ENCODE measurements at places on chromosomes 1 and 21.

- DNase-seq: no peak
Measured at GRCh38 chr21:41216486-41216885, 48.5 kb downstream of the BACE2 start.

- no peak for DNase-seq
Measured at GRCh38 chr1:59432531-59433439, 135.9 kb downstream of the FGGY start.

GRCh38 chr1:39144924-39145323 lies 59.6 kb upstream of the MACF1 start:
- DNase-seq: no peak

GRCh38 chr1:94698356-94698755 lies 121.8 kb upstream of the SLC44A3 start:
- no peak for DNase-seq

DNA sequence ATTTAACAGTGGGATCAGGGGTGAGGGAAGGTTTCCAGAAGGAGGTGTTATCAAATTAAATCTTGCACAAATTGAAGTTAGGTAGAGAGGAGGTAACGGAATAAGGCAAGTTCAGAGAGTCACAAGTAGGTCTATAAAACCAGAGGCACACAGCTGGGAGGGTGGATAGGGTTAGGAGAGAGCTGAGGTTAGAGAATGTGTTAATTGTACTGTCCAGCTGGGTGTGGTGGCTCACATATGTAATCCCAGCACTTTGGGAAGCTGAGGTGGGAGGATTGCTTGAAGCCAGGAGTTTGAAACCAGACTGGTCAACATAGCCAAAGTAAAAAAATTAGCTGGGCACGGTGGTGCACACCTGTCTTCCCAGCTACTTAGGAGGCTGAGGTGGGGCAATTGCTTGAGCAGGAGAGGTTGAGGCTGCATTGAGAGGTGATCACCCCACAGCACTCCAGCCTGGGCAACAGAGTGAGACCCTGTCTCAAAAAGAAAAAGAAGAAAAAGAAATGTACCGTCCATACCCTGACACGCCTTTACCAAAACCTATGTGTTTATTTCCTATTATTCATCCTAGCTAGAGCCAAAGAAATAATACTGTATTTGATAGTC lies 20.2 kb downstream of the SPATA45 start:
- no peak for DNase-seq

DNA sequence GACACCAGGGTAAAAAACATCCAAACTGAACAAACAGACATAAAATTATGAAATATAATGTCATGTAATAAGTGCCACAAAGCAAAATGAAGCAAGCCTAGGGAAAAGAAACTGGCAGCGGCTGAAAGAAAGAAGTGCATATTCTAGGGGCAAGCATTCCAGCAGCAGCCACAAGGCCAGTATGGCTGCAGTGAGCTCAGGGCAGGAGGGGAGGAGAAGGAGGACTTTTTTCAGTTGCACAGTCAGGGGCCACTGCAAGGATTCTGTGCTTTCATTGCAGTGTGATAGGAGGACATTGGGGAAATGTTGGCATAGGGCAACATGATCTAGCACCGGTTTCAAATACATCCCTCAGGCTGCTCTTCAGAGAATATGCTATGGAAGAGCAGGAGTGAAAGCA lies 263.8 kb downstream of the NEGR1 start:
- no peak for DNase-seq

DNA sequence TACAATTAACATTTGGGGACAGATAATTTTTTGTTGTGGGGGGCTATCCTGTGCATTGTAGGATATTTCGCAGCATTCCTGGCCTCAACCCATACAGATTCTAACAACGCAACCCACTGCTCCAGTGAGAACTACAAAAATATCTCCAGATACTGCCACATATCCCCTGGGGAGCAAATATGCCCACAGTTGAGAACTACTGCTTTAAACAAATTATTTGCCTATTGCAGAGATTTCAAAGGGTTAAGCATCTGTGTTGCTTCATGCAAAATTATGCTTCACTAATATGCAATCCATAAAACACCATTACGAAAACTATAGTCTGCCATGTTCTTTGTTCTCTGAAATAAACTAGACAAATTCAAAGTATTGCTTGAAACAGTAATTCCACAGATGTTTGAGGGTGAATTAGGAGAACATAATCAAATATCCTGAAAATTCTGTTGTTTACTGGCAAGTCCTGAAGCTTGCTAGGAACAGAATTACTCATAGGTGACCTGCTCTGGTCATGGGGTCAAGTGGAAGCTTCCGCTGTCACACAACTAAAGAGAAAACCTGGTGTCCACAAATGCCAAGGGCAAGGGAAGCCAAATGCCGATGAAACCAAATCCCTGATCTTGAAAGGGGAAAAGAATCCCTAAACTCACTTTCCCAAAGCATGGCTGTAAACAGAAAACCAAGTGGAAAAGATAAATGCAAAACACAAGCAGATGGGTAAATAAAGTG lies 149.4 kb downstream of the RERE start:
- DNase-seq: no peak

- no peak for DNase-seq
Measured at GRCh38 chr1:70458131-70458530, 47.1 kb downstream of the CTH start.

GRCh38 chr1:14403961-14404645 lies 194.4 kb upstream of the KAZN start:
- no peak for DNase-seq

DNA sequence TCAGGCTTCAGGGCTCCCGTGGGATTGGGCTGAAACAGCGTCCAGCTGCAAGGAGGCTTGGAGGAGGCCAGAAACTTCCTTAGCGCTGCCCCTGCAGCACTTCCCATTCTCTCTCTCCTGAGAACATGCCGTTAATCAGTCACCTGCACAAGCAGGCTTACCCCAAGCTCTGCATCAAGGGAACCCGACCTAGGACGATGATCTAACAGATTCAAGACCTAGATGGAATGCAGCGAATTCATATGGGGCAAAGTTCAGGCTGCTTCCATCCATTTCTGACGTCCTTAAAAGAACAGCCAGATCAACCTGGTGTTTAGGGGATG lies 114.1 kb downstream of the ERG start:
- no peak for DNase-seq

GRCh38 chr1:26894263-26894662 lies 4.2 kb upstream of the GPN2 start:
- DNase-seq: no peak

DNA sequence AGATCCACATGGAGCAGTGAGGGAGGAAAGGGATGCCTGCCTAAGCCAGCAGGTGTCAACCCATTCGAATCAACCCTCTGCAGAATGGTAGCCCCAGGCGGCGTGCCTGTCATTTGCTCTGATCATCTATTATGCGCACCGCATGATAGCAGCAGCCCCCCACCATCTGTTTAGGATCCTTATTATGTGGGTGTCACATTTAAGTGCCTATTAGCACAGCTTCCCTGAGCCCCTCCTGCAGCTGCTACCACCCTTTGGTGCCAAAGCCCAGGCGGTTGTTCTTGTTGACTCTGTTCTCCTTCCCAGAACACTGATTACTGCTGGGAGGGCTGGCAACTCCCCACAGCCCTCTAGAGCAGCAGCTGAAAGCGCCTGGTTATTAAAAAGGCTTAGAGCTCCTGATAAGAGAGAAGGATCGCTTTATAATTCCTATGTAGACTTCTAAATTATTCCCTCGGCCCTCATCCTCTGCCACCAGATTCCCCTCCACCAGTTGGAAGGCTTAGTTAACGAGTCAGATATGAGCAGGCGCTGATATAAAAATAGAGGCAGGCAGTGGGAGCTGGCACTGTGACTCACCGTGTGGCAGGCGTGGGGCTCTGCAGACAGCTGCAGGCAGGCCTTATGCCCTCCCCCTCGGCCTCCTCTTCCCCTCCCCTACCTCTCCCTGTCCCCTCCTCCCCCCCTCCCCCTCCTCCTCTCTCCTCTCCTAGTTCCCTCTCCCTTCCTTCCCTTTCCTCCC lies 23.0 kb downstream of the ACTA1 start:
- no peak for DNase-seq

GRCh38 chr1:181135815-181136737 lies 47.6 kb downstream of the IER5 start:
- DNase-seq: no peak

DNA sequence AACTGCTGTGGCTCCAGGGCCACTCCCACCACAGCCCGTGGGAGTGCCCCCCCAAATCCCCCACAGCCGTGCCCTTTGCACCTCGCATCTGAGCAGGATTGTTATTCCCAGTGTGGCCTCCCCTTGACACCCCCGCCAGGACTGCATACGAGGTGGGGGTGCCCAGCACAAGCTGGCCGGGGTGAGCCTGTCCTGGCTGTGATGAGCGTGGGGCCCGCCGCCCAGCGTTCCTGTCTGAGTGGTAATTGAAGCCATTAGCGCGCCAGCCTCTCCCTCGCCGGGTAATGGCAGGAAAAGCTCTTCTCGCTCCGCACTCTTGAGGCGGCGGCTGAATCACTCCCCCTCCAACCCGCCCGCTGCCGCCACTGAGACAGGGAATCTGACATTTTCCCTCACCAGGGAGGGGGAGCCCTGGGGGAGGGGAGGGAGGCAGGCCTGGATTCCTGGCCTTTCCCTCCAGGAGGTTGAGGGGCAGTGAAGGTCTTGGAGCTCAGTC lies 27.7 kb downstream of the PTPRF start:
- DNase-seq: no peak

DNA sequence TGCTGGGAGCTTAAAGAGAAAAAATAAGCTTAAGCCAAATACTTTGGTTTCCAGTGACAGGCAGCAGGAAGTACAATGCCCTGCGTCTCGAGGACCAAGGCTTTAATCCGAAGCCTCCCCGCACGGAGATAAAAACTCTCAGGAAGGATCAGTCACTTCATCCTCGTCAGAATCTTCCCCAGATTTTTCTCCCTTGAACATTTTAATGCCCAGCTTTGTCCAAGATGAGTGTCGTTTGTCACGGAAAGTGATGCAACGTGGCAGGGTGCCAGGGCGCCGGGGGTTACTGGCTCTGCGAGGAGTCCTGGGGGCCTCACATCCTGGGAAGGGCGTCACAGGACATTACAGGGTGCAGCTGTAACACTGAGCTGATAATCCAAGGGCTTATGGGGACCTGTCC lies 25.2 kb upstream of the PCBP3 start:
- peak; percentile 15 for DNase-seq

GRCh38 chr1:201299968-201300367 lies 16.7 kb downstream of the PKP1 start:
- DNase-seq: no peak

- no peak for DNase-seq
Measured at GRCh38 chr1:178566187-178566586, 53.3 kb downstream of the TEX35 start.

GRCh38 chr1:54834007-54834541 lies 33.0 kb upstream of the TTC22 start:
- no peak for DNase-seq

- no peak for DNase-seq
Measured at GRCh38 chr21:39010629-39011404, 172.4 kb downstream of the PSMG1 start.

GRCh38 chr1:183212870-183213269 lies 26.8 kb downstream of the LAMC2 start:
- DNase-seq: no peak

DNA sequence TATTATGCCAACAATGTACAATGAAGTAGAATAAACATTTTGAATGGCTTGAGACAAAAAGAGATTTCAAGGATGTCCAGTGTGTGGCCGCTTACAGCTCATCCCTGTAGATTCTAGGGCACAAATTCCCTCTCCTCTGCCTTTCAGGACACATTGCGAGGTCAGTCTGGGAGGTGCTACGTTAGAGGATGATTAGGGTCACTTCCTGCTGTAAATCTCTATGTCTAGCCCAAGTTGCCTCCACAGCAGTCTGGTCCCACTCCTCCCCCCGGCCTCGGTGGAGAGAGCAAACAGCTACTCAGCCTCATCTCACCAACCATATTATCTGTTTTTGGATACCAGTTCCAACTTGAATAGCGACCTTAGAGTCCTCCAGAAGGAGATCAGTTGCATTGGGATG lies 17.0 kb downstream of the KCNJ10 start:
- DNase-seq: no peak

- no peak for DNase-seq
Measured at GRCh38 chr1:214187933-214188332, 93.0 kb upstream of the SMYD2 start.

DNA sequence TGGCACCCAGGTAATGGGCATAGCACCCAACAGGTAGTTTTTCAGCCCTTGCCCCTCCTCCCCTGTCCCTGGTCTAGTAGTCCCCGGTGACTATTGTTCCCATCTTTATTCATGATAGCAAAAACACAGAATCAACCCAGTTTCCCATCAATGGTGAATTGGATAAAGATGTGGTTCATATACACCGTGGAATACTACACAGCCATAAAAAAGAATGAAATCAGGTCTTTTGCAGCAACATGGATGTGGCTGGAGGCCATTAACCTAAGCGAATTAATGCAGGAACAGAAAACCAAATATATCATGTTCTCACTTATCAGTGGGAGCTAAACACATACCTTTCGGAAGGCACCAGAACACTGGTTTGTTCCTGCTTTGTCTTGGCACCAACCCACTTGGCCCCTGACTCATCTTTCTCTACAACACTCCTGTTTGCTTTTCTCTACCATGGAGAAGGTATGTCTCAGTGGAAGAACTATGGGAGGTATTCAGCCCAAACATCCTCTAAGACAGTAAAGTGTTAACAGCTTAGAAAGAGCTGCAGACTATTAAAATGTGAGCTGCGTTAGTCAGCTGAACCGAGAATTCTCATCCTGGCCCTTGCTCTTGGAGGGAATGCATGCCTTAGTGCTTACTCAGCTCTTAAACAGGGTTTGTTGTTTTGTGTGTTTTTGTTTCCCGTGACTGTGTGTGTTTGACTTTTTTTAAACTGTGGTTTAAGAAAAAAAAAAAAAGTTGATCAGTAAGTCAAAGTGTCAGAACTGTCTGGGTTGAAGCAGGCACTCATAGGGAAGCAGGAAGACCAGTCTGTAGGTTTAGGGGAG lies 203.0 kb downstream of the TOMM20 start:
- DNase-seq: no peak

- no peak for DNase-seq
Measured at GRCh38 chr1:111541721-111542120, 38.3 kb upstream of the ADORA3 start.

DNA sequence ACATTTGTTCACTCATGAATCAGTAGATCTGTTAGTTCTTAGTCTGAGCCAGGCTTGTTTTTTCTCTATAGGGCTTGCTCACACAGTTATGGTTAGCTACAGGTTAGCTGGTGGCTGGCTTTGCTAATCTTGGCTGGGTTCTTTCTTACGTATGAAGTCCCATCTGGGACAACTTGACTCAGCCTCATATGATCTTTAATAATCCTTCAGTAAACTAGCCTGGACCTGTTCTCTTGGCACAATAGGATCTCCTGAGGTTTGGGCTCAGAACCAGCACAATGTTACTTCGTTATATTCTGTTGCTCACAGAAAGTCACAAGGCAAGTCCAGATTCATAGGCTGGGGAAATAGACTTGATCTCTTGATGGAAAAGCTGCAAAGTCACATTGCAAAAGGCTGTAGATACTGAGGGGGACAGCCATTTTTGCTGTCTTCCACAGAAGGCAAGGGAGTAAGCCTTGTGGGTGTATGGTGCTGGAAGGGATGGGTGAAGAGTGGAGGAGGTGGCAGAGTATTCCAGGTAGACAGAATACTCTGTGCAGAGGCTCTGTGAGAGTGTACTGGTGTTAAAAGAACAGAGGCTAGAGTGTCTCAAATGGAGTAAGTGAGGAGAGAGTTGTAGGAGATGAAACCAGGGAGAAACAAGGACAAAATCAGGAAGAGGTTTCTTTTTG lies 24.4 kb downstream of the EFCAB7 start:
- DNase-seq: no peak
